ENCODE measurements at places on chromosomes 4 and X. TPM values are rescaled to one million over a fixed set of nuclear protein-coding genes. Genes with fewer than 3 reads are reported as not detected.

DNA sequence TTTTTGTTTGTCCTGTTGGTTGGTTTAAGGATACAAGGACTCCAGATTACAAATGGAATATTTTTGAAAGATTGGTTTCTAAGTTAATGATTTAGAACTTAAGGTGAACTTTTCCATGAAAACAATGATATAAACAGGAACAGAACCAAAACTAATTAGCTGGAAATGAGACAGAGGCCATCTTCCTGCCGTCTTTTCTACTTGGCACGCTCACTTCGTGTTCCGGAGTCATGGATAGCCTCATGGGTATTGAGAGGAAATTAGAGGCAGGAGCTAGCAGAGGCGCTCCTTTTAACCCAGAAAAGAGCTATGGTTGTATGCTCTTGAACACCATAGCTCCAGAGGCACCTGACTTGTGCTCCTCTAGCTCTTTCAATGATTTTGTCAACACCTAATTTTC lies 2.4 kb downstream of the FAM241A start:
- no peak for DNase-seq

DNA sequence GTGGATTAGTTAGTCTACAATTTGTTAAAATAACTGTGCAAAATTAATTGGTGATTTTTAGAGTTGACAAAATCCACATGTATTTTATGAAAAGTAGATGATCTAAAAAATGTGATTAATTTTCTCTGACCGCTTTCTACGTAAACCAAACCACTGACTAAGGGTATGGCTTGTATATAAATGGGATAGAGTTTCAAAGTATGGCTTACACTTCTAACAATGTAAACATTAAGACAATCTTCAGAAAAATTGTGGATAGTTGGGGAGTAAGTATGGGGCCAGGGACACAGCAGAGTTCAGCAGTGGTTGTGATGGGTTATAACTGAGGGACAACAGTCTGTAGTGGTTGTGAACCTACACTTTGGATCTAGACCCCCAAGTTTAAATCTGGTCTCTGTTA lies 39.8 kb downstream of the GABRA4 start:
- DNase-seq = no peak

- DNase-seq = no peak
These were observed 130.7 kb upstream of the GUCY1A1 start for GRCh38 chr4:155535802-155536454.

UGT2A1 gene
- total RNA-seq = not detected

SSX4 gene
- not detected for total RNA-seq

All from M059J (cell line).